ENCODE measurements at places on chromosomes 5 and 9.

- DNase-seq = peak; percentile 78
Measured at GRCh38 chr5:160930406-160930805, 78.4 kb upstream of the ATP10B start.

GRCh38 chr9:33294670-33295432 is 4.5 kb downstream of the NFX1 start:
- DNase-seq = no peak

GRCh38 chr5:110840347-110840960 is 101.6 kb downstream of the SLC25A46 start:
- no peak for DNase-seq

DNA sequence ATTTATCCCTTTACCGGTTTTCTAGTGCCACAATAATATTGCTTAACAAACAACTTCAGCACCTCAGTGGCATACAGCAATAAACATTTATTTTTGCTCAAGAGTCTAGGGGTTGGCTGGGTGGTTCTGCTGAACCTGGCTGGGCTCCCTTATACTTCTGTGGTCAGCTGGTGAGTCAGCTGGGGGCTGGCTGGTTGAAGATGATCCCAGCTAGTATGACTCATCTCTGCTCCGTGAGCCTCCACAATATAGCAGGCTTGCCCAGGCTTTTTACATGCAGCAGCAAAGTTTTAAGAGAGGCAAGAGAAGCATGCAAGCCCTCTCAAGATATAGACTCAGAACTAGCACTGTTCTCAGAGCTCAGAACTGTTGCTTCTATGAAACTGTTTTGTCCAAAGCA is 523.5 kb upstream of the CLINT1 start:
- DNase-seq = peak; percentile 86

- no peak for DNase-seq
Measured at GRCh38 chr5:126513703-126514102, 81.3 kb downstream of the ALDH7A1 start.

GRCh38 chr9:132857616-132858342 is 20.3 kb downstream of the AK8 start:
- peak; percentile 51 for DNase-seq

- peak; percentile 16 for DNase-seq
Measured at GRCh38 chr5:161547738-161548486, 1.4 kb upstream of the GABRB2 start.

- DNase-seq = no peak
Measured at GRCh38 chr5:14414656-14415023, 167.0 kb upstream of the OTULINL start.

- peak; percentile 63 for DNase-seq
Measured at GRCh38 chr9:133163504-133164172, at the start of gene GBGT1. TSS of gene GBGT1 (minus strand) at chr9:133163914. CDS start at chr9:133162412, 1,502 bp downstream.

DNA sequence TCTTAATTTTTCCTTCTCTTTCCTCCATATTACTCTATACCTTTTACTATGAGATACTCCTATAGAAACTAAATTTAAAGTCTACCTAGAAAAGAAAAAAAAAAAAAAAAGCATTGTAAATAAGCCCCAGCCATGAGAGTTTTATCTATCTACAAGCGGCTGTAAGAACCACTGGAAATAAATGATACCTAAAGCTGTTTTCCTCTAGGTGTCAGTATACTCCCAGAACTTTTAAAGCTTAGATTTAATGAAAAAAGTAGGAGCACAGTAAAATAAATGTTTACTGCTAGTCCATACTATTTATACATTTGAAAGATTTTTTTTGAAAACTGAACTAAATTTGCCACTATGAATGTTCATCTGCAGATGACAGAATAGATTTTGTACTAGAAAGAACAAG is 26.2 kb downstream of the TYRP1 start:
- DNase-seq = peak; percentile 32

DNA sequence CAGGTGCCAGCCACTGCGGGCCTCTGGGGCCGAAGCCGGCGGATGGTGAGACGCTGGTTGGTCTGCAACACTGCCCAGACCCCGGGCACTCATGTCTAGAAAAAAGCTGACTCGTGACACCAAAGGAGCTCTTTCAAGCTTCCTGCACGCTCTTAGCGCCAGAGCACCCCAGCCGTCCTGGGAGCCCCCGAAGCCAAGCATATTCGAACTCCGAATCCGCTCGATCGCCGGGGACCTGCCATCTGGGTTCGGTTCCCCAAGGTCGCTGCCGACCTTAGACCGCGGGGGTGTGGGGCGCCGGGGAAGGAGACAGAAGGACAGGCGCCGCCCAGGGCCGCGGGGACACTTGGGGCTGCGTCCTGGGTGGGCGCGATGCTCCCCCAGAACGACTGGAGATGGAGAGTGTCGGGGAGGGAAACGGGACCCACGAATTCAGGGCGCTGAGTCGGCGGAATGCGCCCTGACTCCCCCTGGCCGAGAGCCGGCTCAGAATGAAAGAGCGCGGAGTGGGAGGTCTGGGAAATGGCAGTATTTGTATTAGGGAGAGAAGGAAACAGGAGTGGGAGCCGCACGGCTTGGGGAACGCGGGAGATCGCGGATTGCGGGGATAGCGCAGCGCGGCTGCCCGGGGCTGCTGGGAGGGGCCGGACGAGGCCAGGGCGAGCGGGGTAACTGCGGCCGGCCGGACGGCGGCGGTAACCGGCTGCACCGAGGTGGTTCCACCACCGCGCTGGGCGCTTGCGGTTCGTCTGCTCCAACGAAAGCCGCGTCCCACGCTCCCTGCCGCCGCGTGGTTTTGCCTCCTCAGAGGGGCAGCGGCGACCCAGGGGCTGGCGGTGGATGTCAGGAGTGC is 20.1 kb upstream of the MARCHF6 start:
- peak; percentile 55 for DNase-seq

GRCh38 chr9:137975936-137976565 is 98.5 kb downstream of the CACNA1B start:
- DNase-seq = peak; percentile 1

DNA sequence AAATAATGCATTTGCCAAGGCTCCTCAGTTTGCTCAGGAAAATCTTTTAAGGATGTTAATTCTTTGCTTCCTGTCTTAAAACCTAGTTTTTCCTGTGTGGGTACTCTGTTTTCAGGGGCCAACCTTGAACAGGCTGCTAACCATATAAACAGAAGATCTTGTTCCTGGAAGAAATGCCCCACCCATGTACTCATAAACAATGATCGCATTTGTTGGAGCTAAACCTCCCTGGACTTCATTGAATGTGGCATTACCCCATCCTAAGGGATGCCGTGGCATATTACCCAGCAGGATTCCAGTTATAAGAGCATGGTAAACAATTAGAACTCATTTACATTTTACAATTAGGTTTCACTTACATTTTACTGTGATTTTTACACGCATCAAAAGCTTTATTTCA is 436.0 kb downstream of the ZNF608 start:
- DNase-seq = no peak

GRCh38 chr5:132480893-132481595 is 9.5 kb downstream of the IRF1 start:
- DNase-seq = no peak

- DNase-seq = no peak
Measured at GRCh38 chr9:87580941-87581438, 83.3 kb downstream of the DAPK1 start.

GRCh38 chr9:132207839-132208615 is 46.2 kb downstream of the NTNG2 start:
- DNase-seq = no peak

DNA sequence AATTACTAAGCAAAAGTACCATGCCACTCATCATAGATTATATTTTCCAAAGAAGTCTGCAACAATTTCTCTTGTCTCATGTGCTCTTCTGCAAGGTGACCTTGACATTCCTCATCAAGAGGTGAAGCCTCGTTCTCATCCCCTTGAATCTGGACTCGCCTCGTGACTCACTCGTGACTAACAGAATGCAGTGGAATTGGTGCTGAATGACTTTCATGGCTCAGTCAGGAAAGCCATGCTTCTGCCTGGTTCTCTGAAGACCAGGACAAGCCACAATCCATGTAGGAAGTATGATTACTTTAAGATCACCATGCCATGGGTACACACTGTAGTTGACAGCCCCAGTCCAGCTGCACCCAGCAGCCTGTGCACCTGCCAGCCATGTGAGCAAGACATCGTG is 335.8 kb downstream of the GADD45G start:
- peak; percentile 26 for DNase-seq

GRCh38 chr5:125281667-125282066 is 535.2 kb upstream of the ZNF608 start:
- DNase-seq = no peak

DNA sequence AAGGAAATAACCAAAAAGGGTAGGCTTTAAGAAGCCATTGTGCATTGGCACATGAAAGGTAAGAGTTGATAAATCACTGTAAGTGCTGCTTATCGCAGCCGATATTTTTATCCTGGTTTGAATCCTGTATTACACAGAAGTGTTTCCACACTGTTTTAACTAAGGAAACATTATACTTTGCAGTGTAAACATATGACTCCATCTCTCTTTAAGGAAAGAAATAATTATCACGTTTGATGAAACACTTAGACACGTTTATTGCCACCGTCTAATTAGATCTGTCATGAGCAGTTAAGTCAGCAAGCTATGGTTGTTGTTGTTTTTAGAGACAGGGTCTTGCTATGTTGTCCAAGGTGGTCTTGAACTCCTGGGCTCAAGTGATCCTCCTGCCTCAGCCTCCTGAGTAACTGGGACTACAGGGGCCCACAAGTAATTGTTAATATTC is 85.7 kb upstream of the TNFAIP8 start:
- DNase-seq = no peak

DNA sequence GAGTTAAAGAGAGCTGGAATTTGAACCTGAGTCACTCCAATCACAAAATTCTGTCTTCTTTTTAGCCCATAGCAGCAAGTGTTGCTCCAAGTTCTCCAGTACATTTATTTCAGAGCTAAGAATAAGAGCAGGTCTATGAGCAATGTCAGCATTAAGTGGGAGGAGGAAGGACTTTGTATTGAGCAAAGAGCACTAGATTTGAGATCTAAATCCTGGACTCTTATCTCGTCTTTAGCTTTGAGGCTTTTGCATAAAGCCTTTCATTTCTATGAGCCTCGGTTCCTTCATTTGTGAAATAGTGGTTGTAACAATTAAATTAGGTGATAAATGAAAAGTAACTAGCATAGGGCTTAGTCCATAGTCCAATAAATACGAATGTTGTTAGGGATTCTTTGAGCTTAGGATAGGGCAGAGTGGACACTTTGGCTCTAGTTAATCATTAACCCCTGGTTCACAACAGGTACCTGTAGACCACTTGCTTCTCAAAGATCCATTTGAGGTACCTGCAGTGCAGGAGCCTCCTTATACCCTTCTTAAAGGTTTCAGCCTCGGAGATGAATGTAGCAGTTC is 464.1 kb upstream of the KLF4 start:
- DNase-seq = peak; percentile 49

DNA sequence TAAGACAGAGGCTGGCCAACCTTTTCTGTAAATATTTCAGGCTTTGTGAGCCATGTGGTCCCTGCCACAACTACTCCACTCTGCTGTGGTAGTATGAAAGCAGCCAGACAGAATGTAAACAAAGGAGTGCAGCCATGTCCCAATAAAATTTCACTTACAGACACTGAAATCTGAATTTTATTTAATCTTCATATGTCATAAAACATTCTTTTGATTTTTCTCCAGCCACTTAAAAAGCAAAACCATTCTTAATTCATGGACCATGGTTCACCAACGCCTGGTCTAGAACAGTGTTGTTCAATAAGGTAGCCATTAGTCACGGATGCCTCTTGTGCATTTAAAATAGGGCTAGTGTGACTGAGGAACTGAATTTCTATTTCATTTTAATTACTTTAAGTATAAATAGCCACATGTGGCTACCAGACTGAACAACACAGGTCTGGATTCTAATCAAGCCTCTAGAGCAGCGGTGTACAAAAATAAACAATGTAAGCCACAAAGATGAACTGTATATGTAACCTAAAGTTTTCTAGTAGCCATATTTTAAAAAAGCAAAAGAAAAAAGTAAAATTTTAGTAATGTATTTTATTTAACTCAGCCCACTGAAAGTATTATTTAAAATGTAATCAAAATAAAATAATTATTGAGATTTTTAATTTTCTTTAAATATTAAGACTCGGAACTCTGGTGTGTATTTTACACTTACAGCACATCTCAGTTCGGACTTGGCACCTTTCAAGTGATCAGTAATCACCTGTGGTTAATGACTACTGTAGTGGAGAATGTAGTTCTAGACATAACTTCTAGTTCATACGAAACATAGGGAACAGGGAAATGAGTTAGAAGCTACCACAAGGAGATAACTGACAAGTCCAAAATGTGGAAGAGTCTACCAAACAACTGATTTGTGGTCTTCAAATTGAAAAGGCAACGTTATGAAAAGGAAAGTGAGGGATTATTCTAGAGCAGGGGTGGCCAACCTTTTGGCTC is 14.3 kb downstream of the GEMIN5 start:
- DNase-seq = no peak
